ENCODE measurements at places on chromosomes 2 and 18. TPM values are rescaled to one million over a fixed set of nuclear protein-coding genes. Genes with fewer than 3 reads are reported as not detected.
A peak's percentile ranks its signal among the peaks of the same experiment; 100 is the strongest.

GRCh38 chr2:205731583-205731981, 49.3 kb downstream of the NRP2 start:
- peaks cover 46% of the 10 kb centered on the region for H3K4me1 ChIP-seq
- H3K36me3 ChIP-seq = peaks cover 17% of the 10 kb centered on the region
- H3K27ac ChIP-seq = no peak overlapping the region
- no peaks in the 10 kb centered on the region for H3K27me3 ChIP-seq
- no peak overlapping the region for H3K4me3 ChIP-seq

GRCh38 chr2:54456612-54457322, 640 bp downstream of the SPTBN1 start:
- peak; percentile 32 for DNase-seq
- peak overlapping the region; percentile 89 for H3K4me3 ChIP-seq
- peak overlapping the region; percentile 88 for H3K27ac ChIP-seq
- no peaks in the 10 kb centered on the region for H3K36me3 ChIP-seq
- no peaks in the 10 kb centered on the region for H3K27me3 ChIP-seq
- peaks cover 32% of the 10 kb centered on the region for H3K4me1 ChIP-seq

GRCh38 chr2:205850611-205851010, 168.3 kb downstream of the NRP2 start:
- H3K27me3 ChIP-seq = no peaks in the 10 kb centered on the region
- no peak overlapping the region for H3K27ac ChIP-seq
- no peak overlapping the region for H3K4me3 ChIP-seq
- H3K36me3 ChIP-seq = no peaks in the 10 kb centered on the region
- DNase-seq = no peak
- no peaks in the 10 kb centered on the region for H3K4me1 ChIP-seq

GRCh38 chr18:295756-296490, 28.1 kb upstream of the THOC1 start:
- no peak overlapping the region for H3K4me3 ChIP-seq
- no peak overlapping the region for H3K27ac ChIP-seq
- peaks cover 2% of the 10 kb centered on the region for H3K27me3 ChIP-seq
- no peak for DNase-seq
- no peaks in the 10 kb centered on the region for H3K36me3 ChIP-seq

Gene TCF4
- total RNA-seq = 210 TPM

DNA sequence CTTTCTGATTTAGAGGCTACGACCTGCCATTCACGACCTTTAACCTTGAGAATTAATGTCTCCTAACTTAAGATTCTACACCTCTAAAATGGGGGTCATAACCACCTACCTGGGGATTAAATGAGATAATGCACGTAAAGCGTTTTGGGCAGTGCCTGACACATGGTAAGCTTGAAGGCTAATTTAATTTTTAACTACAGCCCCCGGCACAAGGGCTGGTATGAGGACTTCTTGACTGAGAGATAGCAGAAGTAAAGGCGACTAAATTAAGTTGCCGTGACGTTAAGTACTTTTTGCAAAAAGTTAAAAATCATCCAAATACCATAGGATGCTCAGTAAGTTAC, 549 bp downstream of the MRPL35 start:
- peak overlapping the region; percentile 99 for H3K4me3 ChIP-seq
- H3K4me1 ChIP-seq = peaks cover 36% of the 10 kb centered on the region
- peak overlapping the region; percentile 94 for H3K27ac ChIP-seq
- H3K36me3 ChIP-seq = no peaks in the 10 kb centered on the region

Gene LAMA3
- total RNA-seq = 6.7 TPM

Gene ZNF142
- total RNA-seq = 34.1 TPM

DNA sequence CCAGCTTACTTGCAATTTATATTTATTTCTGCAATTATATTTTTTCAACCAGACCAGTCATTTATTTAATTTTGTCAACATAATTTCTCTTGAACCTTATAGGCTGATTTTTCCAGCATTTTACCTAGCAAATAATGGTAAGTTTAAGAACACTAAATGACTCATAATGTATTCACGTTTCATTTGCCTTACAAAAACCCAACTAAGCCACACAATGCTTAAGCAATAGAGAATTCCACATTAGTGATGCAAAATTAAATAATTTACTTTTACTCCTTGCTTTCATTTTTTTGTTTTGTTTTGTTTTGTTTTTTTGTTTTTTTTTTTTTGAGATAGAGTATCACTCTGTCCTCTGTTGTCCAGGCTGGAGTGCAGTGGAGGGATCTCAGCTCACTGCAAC, 110.4 kb upstream of the VRK2 start:
- H3K27me3 ChIP-seq = no peaks in the 10 kb centered on the region
- peaks cover 8% of the 10 kb centered on the region for H3K36me3 ChIP-seq
- H3K4me3 ChIP-seq = no peak overlapping the region
- peaks cover 2% of the 10 kb centered on the region for H3K4me1 ChIP-seq
- DNase-seq = no peak

DNA sequence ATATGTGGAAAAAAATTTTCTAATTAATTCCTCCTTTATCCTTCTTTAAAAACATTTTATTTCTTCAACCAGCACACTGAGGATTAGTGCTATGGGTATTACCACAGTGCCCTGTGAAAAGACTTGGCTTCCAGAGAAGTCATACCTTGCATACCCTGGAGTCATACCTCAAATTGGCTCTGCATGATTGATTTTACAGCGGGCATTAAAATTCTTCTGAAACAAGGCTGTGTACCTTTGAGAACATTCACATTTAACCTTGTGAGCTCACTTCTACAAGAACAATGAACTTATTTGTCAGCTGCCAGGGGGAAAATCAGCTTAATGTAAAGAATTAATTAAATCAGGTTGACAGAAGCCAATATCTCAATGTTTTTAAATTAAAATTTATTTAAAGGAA, 44.6 kb downstream of the SLC35F5 start:
- peaks cover 15% of the 10 kb centered on the region for H3K36me3 ChIP-seq
- H3K4me1 ChIP-seq = peaks cover 12% of the 10 kb centered on the region
- no peak overlapping the region for H3K4me3 ChIP-seq
- H3K27me3 ChIP-seq = no peaks in the 10 kb centered on the region
- no peak for DNase-seq

DNA sequence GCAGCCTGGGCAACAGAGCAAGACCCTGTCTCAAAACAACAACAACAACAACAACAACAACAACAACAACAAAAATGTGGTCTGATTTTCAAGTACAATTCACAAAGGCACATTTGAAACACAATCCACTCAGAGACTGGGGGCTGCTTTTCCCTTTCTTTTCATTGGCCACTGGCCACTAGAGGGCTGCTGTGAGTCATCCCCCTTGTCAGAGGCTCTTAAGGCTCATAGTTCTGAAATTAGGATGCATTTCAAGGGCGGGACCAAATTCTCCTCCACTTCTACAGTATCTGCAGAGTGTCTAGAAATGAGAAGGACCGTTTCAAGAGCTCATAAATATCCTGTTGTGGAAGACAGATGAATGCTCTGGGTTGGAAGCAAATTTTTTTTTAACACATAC, 285.4 kb downstream of the NRXN1 start:
- no peak for DNase-seq
- no peaks in the 10 kb centered on the region for H3K36me3 ChIP-seq
- H3K4me1 ChIP-seq = peaks cover 16% of the 10 kb centered on the region

Gene VWC2L
- total RNA-seq = not detected

DNA sequence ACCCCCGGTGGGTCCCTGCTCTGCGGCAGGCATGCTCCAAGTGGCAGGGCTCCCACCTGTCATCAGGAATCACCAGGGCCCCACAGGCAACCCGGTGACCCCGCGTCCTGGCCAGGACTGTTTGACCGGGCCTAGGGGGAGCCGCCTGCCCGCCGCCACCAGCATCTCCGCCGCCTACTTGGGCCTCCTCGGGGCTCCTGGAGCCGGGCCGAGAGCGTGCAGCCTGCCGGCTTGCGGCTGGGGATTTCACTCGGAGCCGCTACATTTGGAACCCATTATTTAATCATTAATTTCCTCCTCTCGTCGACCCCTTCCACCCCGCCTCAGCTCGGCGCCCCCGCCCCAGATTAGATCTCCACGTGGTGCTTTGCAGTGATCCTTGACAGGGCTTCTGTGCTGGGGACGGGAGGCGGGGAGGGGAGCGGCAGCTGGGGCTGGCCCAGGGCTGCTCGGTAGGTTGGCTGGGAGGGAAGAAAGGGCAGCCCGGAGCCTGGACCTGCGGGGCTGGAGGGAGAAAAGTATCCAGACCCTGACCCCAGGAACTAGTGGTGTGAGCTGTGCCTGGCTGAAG, 295.4 kb downstream of the CYP26B1 start:
- peak; percentile 34 for DNase-seq
- H3K4me3 ChIP-seq = no peak overlapping the region
- H3K27ac ChIP-seq = peak overlapping the region; percentile 4
- H3K36me3 ChIP-seq = no peaks in the 10 kb centered on the region
- peaks cover 18% of the 10 kb centered on the region for H3K4me1 ChIP-seq
- peaks cover 3% of the 10 kb centered on the region for H3K27me3 ChIP-seq

- DNase-seq = no peak
- no peak overlapping the region for H3K4me3 ChIP-seq
- H3K27ac ChIP-seq = no peak overlapping the region
- no peaks in the 10 kb centered on the region for H3K4me1 ChIP-seq
These were observed 922.7 kb downstream of the BCL11A start for GRCh38 chr2:59630789-59631188.

Gene MAP3K19
- not detected for total RNA-seq

GRCh38 chr2:101420623-101421022, 33.3 kb upstream of the CREG2 start:
- no peaks in the 10 kb centered on the region for H3K4me1 ChIP-seq
- H3K27ac ChIP-seq = no peak overlapping the region
- no peak for DNase-seq
- H3K27me3 ChIP-seq = peaks cover 3% of the 10 kb centered on the region
- H3K4me3 ChIP-seq = no peak overlapping the region

Gene LDLRAD4
- 26.2 TPM for total RNA-seq

GRCh38 chr2:5264361-5264760, 427.8 kb upstream of the SOX11 start:
- no peak overlapping the region for H3K4me3 ChIP-seq
- no peaks in the 10 kb centered on the region for H3K36me3 ChIP-seq
- no peak overlapping the region for H3K27ac ChIP-seq
- no peak for DNase-seq

DNA sequence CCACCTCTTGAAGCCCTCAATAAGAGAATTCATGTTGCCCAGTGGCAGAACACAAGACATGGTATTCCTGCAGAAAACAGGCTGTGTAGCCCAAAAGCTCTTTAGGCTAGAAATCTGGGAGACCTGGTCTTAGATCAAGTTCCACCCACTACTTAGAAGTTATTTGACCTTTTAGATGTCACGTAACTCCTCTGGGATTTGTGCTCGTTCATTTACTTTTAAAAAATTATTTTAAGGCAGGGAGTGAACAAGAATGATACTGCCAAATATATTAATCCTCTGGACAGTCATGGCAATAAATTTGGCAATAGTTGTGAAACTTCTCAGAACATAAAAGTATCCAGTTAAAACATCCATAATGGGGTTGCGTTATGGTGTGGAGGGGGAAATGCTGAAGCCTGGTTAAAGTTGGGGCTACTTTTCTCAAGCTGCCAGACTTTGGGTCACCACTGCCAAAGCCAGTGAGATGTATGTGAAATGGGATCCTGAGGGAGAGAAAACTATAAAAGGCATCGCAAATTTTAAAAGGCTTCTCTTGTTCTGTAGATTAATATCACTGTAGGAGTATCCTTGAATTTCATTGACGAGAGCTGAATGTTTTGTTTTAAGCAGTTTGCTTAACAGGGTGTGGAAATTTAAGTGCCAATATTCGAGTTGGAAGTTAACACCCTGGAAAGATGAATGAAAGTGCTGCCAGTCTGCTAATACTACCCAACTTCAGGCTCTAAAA, 15.8 kb downstream of the DAPL1 start:
- H3K27me3 ChIP-seq = no peaks in the 10 kb centered on the region
- no peak overlapping the region for H3K4me3 ChIP-seq
- DNase-seq = no peak
- peak overlapping the region; percentile 57 for H3K27ac ChIP-seq

DNA sequence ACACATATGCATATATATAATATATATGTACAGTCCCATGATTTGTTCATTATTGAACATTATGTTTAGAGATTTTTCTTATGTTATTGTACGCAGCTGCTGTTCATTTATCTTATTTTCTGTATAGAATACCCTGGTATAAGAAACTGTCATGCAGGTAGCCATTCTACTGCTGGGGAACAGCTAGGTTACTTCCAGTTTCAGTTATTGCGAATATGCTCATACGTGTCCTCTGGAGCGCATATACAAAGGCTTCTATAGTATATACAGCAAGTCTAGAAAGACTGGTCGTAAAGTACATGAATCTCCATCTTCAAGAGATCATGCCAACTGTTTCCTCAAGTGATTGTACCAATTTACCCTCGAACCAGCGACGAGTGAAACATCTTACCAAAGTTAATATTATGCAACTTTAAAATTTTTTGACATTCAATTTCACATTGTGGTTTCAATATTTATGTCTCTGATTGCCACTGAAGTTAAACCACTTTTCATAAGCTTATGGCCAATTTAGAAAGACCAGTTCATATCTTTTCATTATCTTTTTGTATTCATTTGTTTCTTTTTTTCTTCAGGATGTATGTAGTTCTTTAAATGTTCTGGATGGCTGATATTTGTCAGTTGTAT, 53.5 kb downstream of the RDH14 start:
- H3K4me3 ChIP-seq = no peak overlapping the region
- H3K27me3 ChIP-seq = no peaks in the 10 kb centered on the region
- DNase-seq = no peak
- H3K36me3 ChIP-seq = no peaks in the 10 kb centered on the region

GRCh38 chr18:7812431-7813063, 245.4 kb downstream of the PTPRM start:
- peaks cover 22% of the 10 kb centered on the region for H3K36me3 ChIP-seq
- peaks cover 38% of the 10 kb centered on the region for H3K4me1 ChIP-seq
- DNase-seq = no peak
- H3K27me3 ChIP-seq = no peaks in the 10 kb centered on the region
- peak overlapping the region; percentile 82 for H3K27ac ChIP-seq

DNA sequence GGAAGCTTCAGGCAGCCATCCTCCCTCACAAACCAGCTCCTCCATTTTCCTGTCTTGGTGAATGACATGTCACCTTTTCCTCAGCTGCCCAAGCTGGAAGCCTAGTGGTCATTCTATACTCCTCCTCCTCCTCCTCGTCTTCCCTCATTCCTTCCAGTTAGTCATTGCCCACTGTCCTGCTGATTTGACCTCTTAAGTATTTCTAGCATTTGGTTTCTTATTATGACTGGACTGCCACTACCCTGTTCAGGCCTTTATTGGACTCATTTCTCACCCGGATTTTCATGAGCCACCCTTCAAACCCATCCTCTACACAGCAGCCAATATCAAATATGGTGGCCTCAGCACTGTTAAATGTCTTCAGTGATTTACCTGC, 21.9 kb upstream of the MGAT5 start:
- H3K36me3 ChIP-seq = peaks cover 9% of the 10 kb centered on the region
- H3K4me1 ChIP-seq = peaks cover 28% of the 10 kb centered on the region
- H3K4me3 ChIP-seq = no peak overlapping the region
- H3K27ac ChIP-seq = no peak overlapping the region

DNA sequence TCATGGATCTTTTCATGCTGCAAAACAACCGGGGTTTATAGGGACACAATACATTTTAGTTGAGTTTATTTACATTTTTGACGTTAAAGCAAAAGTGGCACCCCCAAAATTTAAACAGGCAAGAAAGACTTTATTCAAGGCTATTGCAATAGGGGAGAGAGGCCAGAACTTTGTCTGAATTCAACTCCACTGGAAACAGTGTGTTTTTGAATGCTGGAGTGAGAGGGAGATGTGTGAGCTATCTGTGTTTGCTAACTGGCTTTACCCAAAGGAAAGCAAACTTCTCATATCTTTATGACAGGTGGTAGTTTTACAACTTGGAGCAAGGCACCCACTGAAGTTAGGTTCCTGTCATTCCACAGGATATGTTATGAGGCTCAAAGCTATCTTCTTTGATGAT, 207.4 kb downstream of the AGPS start:
- peaks cover 64% of the 10 kb centered on the region for H3K4me1 ChIP-seq
- H3K4me3 ChIP-seq = no peak overlapping the region
- H3K36me3 ChIP-seq = peaks cover 2% of the 10 kb centered on the region

GRCh38 chr2:215653344-215654030, 217.6 kb upstream of the FN1 start:
- peak overlapping the region; percentile 23 for H3K27ac ChIP-seq
- no peak overlapping the region for H3K4me3 ChIP-seq
- H3K36me3 ChIP-seq = no peaks in the 10 kb centered on the region
- H3K4me1 ChIP-seq = peaks cover 19% of the 10 kb centered on the region
- no peaks in the 10 kb centered on the region for H3K27me3 ChIP-seq
